ENCODE measurements at places on chromosomes 5 and 9. TPM values are rescaled to one million over a fixed set of nuclear protein-coding genes. Genes with fewer than 3 reads are reported as not detected.

DNA sequence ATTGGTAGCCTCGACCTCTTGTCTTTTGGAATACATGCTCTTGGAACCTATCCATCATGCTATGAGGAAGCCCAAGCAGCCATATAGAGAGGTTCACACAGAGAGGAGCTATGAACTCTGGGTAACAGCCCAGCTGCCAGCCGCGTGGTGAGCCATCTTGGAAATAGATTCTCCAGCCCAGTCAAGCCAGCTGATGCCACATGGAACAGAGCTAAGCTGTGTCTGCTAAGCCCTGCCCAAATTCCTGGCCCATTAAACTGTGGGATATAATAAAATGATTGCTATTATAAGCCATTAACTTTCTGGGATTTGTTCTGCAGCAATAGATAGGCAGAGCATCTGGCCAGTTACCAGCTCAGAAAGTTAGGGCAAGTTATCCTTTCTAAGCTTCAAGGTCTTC, 4.9 kb upstream of the PRUNE2 start:
- no peak for DNase-seq

GRCh38 chr9:79346350-79347020, 225.3 kb upstream of the TLE4 start:
- DNase-seq, result no peak

- DNase-seq, result no peak
Measured at GRCh38 chr9:18394847-18395351, 79.1 kb upstream of the ADAMTSL1 start.

GRCh38 chr5:168284809-168285208, 6.6 kb upstream of the WWC1 start:
- DNase-seq, result no peak

DNA sequence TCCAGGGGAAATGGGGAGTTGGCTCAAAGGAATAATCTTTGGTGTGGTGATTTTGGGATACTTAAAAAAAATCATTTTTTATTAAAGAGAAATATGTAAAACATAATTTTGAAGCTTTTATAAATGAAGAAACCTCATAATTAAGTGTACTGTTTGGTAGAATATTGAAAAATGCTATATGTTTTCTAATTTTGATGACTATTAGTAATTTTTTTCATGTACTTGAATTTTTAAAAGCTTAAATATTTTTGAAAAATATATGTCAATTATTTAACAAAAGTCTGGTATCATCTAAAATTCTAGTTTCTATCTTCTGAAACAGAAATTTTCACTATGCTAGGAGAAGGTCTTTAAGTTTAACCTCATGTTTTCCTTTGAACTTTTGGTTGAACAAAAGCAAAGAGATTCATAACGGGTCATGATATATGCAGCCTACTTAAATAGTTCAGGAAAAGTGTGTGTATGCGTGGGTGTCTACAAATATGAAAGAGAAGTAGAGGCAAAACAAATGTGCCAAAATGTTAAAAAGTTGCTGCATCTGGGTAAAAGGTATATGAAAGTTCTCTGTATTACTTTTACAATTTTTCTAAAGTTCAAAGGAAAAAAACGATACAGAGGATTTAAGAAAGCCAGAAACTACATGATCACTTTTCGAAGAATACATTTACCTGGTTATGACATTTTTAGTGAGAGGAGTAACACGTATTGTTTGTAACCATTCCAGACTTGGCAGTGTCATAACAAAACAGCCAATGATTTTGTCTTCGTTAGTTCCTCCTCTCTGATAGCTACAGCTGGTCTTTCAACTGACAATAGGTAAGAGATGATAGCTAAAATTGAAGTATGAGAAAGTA, 117.3 kb upstream of the TNFAIP8 start:
- no peak for DNase-seq

GRCh38 chr5:108324886-108325285, 57.0 kb downstream of the FBXL17 start:
- DNase-seq, result no peak

DNA sequence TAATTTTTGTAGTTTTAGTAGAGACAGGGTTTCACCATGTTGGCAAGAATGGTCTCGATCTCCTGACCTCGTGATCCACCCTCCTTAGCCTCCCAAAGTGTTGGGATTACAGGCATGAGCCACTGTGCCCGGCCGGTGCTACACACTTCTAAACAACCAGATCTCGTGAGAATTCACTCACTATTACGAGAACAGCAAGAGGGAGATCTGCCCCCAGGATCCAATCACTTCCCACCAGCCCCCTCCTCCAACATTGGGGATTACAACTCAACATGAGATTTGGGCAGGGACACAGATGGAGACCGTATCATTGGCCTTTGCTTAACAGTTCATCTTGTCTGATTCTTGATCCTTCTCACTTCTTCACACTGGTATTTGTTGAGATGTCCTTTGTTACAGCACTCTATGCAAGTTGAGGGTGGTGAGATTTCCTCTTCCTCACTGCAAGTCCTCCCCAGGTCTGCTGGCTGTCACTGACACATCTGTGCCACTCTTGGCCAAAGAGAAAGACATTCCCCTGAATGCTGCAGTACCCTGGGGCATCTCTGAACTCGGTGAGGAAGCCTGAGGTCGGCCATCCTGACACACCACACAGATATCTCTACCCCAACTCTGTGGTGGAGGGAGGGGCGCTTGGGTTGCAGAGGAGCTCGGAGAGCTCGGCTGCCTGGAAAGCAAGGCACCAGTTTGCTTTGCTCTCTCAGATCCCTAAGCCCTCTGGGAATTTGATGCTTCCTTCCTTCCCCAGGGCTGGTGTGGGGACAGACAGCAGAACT, 4.2 kb upstream of the SUB1 start:
- DNase-seq, result no peak

- peak; percentile 63 for DNase-seq
Measured at GRCh38 chr5:76601470-76601869, 21.7 kb downstream of the F2RL2 start.

DNA sequence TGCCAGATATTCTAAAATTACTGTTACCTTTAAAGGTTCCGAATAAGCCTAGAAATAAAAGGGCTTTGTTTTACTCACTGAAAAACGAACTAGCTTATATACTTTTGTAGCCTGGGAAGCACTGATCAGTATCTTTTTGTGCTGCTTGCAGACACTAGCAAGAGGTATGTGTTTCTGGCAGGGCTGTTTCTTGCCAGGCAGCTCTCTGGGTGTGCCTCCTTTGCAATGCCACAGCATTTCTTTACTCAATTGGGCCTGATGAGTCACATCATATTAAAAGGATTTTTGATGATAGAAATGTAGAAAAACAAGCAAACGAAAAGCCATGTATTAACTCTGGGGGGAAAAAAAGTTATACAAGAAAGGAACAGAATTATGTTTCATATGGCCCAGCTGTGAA, 35.6 kb downstream of the CD180 start:
- DNase-seq, result peak; percentile 58

GRCh38 chr9:91138760-91139159, 223.0 kb downstream of the AUH start:
- no peak for DNase-seq

DNA sequence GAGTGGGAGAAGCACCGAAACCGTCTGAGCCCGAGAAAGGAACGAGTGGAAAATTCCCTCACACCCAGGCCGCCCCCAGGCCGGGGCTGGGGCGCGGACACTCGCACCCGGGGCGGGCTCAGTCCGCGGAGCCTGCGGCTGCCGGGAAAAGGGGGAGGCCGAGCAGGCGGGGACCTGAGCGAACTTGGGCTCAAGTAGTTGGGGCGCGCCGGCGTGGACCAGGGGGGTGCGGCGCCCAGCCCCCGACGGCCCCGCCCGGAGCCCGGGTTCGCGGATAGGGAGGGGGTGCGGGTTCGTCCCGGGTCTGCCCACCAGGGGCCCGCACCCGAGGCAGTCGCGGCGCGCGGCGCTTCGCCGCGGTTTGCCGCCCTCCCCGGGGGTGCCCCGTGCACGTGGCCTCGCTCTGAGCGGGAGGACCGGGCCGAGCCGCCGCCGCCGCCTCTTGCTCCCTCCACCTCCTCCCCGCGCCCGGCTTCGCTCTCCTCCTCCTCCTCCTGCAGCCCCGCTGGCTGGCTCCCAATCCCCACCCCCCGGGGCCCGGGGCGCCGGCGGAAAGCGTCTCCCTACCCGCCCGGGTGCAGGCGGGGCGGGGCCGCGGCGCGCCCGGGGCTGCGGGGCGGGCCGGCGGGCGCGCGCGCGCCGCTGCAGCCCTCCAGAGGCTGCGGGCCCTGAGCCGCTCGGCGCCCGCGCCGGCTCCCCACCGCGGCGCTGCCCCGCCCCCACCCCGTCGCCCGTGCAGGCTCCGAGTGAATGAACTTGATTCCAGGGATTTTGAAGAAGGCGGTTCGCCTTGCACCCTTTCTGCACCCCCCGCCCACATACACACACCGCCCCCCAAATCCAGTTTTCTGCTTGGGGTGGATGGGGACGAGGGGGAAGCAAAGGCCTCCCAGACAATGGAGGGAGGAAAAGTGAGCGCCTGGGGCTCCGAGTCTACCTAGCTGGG, 1.3 kb upstream of the NFIB start:
- peak; percentile 89 for DNase-seq

- DNase-seq, result no peak
Measured at GRCh38 chr9:70561786-70562395, 147.4 kb upstream of the KLF9 start.

DNA sequence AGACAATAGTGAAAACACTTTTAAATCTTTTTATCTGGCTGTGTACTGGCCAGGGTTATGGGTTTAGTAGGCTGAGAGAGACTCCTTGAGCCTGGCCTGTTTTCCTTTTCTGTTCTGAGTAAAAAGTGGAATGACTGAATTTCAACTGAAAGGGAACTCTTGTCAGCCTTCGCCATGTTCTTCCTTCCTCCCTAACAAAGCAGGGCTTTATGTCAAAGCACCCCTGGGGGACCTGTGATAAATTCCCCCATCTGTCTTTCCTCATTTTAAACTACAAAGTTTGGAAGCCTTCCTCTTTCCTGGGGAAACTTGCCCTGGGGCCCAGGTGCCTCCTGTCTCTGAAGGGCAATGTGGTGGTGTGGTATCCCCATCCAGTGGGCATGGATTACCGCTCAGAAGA, 29.7 kb downstream of the LARP1 start:
- no peak for DNase-seq

- no peak for DNase-seq
Measured at GRCh38 chr5:21219251-21219650, 1231.3 kb upstream of the CDH18 start.

- DNase-seq, result no peak
Measured at GRCh38 chr9:88664773-88665172, 129.8 kb downstream of the NXNL2 start.

DNA sequence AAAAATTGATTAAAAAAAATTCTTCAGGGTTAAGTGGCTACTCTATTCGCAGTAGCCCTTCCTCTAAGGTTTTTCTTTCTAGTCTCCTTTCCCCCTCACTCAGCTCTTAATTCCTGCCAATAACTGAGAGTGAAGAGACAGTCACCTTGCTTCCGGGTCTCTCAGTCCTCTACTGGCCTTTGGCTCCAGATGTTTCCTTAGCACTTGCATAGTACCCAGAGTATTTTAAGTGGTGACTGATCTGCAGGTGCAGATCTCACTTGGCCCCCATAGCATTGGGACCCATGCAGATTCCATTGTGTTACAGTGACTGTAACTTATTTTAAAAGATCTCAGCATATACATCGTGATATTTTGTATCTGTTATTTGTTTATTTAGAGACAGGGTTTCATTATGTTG, 66.2 kb downstream of the GCNT1 start:
- DNase-seq, result no peak

DNA sequence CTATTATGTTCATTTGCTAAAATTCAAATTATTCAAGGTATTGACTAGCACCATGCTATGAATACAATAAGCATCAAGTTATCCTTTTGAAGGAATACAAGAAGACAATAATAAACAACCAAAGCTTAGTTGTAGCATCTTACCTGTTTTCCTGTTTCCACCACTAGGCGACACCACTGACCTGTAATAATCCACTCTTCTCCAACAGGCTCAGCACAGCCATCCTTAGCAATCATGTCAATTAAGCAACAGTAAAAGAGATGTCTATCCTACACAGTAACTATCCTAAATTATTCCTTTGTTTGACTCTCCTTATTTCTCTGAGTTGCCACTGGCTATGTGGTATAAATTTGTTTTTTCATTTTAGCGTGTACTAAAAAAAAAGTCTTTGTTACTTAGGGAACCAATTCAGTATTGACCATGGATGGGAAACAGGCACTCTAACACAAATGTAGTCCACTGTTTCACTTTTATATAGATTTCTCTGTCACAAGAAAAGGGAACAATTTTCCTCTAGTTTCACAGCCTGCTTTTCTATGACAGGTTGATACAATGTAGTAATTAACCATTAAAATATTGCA, 46.2 kb downstream of the PCA3 start:
- peak; percentile 73 for DNase-seq

DNA sequence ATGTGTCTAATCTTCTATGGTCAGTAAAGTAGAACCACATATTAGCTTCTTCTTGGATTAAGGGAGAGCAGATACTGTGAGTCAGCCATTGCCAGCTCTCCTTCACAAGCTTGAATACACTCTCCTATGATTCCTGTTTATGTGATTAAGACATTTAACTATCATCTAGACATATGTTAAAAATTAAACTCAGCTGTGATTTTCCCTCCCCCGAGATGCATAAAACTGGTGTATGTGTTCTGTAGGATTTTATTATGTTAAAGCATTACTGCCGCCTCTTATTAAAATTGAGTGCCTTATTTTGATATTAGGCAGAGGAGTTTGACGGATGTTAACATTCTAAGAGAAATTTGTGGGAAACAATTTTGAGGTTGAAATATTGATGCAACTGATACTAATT, 114.6 kb downstream of the ACTBL2 start:
- peak; percentile 17 for DNase-seq

The TBCA gene
- polyA plus RNA-seq, result 463 TPM

The SLC34A1 gene
- not detected for polyA plus RNA-seq

The HTR4 gene
- polyA plus RNA-seq, result not detected

The OR13C9 gene
- not detected for polyA plus RNA-seq

The C5orf63 gene
- 4.1 TPM for polyA plus RNA-seq

The RETREG1 gene
- polyA plus RNA-seq, result 1.7 TPM

The TEX48 gene
- polyA plus RNA-seq, result not detected

The TSLP gene
- polyA plus RNA-seq, result not detected

The TMEM215 gene
- 0.03 TPM for polyA plus RNA-seq

The CFAP90 gene
- polyA plus RNA-seq, result 0.17 TPM

The FOXD4 gene
- polyA plus RNA-seq, result 0.49 TPM

The RFESD gene
- polyA plus RNA-seq, result 1.6 TPM

The GOLGA1 gene
- polyA plus RNA-seq, result 10.9 TPM

The TBC1D2 gene
- 6.5 TPM for polyA plus RNA-seq

The CSF1R gene
- polyA plus RNA-seq, result not detected

The SLU7 gene
- polyA plus RNA-seq, result 75.5 TPM

The FOXD4L6 gene
- polyA plus RNA-seq, result not detected

The INSYN2B gene
- 0.46 TPM for polyA plus RNA-seq

The IRX4 gene
- polyA plus RNA-seq, result 0.05 TPM

The ACTL7B gene
- polyA plus RNA-seq, result not detected

The CDC20B gene
- polyA plus RNA-seq, result not detected

The FLT4 gene
- 2.6 TPM for polyA plus RNA-seq

The PSD2 gene
- polyA plus RNA-seq, result 0.03 TPM

Data from A549 (cell line).